ENCODE measurements at places on chromosomes 7 and 10.

DNA sequence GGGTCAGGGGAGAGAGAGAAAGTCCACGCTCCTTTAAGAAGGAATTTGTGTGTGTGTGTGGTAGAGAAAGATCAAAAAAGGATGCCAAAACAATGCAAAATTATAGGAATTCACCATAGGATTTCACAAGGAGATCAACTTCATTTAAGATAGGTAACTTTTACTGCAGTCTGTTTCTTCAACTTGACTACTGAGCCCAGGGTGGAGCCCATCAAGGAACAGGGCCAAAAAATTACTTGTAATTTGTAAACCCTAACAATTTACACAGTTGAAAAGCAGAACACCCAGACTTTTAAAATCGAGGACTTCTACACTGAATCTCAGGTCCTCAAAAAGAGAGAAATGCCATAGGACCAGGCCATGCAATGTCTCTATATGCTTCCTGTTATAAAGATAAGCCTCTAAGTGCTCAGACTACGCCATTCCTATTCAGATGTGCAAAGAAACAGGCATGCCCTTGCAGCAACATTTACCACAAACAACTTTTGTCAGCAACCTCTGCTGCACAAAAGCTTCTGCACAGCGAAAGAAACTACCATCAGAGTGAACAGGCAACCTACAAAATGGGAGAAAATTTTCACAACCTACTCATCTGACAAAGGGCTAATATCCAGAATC is 10.6 kb upstream of the GIMAP4 start:
- DNase-seq, result no peak

DNA sequence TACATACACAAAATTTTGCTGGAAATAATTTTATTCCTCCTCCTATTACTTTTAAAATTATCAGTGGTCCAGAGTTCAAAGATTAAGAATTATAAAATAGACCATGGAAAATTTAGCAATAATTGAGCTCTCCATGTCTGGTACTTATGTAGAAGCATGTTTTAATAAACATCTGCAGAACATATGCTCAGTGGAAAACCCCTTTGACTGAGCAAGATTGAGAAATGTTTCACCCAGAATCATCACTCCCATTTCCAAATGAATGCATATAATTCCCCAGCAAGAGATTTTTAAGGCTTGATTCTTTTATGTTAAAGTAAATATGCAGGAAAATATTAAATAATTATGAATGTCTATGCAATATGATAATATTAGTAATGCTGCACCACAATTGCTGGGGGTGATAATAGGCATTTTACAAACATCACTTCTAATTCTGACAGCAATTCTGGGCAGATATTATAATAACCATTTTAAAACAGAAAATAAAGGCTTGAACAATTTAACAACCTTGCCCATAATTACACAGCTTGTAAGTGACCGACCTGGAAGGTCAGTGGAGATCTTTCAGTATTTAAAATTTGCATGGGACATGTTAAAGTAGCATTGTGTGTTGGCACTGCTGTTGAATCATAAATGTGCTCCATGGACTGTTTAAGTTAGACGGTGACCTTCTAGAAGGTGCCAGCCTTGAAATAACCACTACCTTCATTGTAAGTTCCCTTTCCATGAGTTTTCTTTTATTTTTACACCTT is 45.6 kb upstream of the TES start:
- no peak for DNase-seq

DNA sequence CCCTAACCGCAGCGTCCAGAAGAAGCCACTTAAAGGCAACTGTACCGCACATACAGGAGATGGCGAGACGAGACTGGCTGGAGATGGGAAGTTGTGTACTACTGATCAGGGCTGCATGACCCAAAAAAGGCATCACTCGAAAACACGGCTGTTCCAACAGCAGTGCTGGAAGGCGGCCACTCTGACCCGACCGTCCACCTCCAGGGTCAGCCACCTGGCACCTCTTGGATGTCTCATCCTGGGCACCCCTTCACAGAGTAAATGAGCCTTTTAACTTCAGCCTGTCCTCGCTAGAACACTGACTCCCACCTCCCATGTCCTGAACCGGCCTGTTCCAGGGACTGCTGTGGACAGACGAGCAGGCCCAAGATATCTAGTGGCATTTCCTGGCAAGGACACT is 180.7 kb downstream of the DIP2C start:
- DNase-seq, result no peak

DNA sequence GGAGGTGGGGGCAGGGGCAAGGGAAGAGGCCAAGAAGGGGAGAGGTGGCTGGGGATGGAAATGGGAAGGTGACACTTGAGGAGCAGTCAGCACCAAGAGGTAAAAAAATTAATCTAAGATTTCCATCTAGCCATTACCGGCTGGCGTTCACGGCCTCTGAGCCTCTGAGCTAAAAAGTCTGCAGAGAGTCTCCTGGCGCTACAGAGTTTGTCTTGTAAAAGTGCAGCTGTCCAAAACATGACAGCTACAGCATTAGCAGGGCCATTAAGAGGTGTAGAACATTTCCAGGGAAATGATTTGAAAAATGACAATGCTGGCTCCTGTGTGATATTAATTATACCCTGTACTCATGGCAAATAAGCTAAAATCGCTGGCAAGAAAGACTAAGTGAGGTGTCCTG is 167.6 kb downstream of the LRMDA start:
- DNase-seq, result no peak

DNA sequence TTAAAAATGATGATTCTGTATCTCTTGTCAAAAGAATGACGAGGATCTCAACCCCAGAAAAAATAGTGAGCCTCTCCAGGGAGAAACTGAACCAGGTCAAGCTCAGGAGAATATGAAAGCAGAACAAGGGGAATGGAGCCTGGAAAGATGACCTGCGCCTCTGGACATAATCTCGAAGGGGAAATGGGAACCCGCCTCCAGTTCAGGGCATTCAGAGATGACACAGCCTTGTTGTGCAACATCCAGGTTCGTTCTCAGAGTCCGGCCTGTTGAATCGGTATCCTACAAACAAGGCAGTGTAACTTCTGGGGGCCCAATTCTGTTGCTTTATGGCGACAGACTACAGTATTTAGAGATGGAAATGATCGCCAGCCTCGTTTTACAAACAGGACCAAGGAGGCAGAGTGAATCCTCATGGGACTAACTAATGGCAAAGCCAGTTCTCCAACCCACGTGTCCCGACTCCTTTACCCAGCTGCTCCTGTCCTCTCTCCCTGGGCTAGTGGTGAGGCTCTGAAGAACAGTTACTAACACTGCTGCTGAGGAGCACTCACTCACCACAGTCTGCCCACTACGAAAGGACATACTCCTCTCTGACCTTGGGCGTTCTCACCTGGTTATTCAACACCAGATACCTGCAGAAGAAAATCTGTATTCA is 67.6 kb downstream of the JAZF1 start:
- DNase-seq, result no peak

DNA sequence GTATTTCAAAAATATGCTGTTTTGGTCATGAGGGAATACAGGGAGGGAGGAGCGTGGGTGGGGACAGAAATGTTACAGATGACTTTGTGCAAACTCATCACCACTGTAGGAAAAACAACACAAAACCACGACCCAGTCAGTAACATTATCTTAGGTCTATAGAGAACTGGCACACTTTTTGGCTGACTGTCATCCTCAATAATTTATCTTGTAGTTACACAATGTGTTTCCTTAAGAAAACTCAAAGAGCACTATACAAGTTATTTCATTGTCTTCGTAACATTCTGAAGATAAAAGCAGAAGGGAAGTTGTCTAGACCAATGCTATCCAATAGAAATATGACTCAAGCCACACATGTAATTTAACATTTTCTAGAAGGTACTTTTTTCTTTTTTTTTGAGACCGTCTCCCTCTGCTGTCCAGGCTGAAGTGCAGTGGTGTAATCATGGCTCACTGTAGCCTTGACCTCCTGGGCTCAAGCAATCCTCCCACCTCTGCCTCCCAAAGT is 16.9 kb upstream of the CDK14 start:
- DNase-seq, result peak; percentile 76

DNA sequence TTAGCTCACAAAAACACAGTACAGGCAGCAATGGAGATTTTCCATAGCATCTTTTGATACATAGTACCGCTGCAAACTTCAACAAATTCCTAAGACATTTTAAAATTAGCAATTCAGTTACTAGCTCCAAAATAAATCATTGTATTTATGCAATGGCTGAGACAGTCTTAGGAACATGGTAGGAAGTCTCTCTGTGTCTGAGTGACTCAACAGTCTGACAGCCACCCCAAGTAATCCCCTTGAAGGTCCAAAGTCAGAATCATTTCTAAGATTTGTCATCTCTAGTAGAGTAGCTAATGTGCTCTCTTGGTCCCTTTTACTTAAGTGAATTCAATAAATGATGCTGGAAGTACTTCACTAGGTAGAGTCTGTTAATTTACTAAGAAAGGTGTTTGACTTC is 93.8 kb upstream of the NOBOX start:
- no peak for DNase-seq

GRCh38 chr10:131876508-131876907 is 24.3 kb upstream of the PPP2R2D start:
- DNase-seq, result no peak

DNA sequence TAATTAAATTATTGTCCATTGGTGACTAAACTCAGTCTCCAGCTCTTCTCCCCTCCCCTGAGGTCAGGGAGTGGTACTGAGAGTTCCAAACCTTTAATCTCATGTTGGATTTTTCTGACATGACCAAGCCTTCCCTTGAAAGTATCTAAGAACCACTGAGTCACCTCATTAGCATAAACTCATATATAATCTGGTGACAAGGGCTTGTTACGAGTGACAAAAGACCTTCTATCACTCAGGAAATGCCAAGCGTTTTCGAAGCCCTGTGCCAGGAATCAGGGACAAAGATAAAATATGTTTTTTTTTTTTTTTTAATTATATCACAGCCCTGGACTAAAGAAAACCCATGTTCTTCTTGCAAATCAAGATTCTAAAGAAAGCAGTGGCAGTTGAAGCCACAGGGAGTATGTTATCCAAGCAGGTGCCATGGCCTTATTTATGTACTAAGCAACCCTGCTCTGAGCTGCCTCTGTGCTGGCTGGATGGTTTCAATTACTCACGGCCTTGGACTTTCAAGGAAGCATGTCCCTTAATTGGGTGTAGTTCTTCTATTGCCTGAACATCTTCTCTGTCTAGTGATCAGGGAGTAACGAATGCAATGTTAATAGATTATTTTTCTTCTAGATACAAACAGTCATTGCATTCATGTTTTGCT is 169.0 kb upstream of the PRKCQ start:
- DNase-seq, result peak; percentile 55

DNA sequence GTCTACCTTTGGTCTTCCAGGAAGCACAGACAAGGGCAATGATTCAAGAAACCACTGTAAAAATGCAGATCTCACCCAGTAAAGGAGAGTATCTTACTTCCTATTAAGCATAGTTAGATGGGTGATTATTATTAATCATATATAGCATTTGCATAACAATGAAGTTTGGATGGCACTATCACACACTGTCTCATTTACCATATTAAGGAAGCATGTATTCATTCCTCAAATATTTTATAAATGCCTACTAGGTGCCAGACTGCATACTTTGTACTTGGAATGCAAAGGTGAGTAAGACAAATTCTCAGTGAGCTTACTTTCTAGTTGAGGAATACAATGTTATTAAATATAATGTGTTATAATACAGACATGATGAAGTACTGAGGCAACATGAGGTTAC is 53.9 kb upstream of the SKAP2 start:
- DNase-seq, result no peak

GRCh38 chr7:75696263-75697037 is 42.3 kb downstream of the HIP1 start:
- DNase-seq, result no peak

DNA sequence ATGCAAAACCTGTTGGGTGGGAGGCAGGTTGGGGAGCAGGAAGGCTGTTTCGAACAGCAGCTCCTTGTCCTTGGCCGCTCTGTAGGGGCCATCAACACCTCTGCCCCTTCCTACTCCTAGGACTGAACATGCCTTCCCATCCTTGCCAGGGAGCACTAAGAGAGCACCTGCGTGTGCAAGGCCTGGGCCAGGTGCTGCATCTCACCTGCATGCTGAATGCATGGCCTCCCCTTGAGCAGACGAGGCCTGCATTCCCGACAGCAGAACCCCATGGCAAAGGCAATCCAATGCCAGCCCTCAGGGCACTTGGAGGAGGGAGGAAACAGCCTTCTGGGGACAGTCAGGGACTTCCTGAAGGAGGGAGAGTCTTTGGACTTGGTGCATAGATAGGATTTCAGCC is 11.0 kb downstream of the VSIR start:
- DNase-seq, result no peak

DNA sequence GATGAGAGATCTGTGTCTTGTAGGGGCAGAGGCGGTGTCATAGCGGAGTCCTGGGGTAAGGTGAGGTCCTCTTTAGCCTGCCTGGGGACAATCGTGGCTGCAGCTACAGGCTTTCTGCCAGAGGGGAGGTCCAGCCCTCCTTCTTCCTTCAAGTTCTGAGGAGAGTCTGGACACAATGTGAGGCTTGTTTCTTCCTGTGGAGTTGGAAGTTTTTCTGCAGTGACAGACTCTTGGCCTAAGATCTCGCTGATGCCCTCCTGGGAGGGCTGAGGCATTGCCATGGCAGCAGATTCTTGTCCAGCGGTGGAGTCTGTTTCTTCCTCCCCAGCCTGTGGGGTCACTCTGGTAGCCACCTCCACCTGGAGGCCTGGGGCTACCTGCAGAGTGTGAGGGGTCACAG is 4.4 kb downstream of the NACAD start:
- DNase-seq, result no peak

DNA sequence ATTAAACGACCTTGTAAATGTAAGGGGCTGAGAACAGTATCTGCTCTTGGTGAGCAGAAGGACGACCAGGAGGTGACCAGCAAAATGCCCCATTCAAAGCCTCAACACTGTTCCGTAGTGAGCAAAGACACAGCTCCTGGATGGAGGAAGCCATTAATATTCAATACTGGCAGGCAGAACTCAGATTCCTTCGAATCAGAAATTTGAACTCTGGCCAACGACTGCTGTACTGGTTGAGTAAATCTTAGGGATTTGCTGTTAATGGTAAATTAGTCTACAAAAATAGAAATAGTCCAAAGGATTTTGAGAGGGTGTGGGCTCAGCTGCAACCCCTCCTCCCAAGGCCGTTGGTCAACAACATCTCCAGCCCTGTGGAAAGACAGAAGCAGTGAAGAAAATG is 130.5 kb upstream of the PFKP start:
- no peak for DNase-seq

DNA sequence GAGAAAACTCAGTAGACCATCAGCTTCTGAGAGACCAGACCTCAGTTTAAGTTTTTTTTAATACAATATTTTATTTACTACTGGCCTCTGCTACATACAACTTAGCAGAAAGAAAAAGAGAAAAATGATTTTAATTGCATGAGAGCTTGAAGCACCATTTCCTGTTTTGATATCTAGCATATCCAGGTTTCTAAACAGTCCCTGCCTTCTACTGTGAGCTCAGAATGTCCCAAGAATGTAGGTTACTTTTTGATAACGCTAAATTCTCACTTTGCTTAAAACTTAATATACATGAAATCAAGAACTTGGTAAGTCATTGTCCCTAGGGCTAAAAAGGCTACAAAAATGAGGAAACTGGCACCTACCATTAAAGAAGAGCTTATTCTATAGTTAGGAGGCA is 7.0 kb downstream of the TMEM243 start:
- DNase-seq, result no peak

GRCh38 chr7:69115788-69116187 is 482.5 kb upstream of the AUTS2 start:
- DNase-seq, result no peak
